Activated CD8-positive, alpha-beta T cell treated with anti-CD3 and anti-CD28 coated beads for 36 hours (primary cell): ENCODE measurements at places on chromosomes 6 and 20. TPM values are rescaled to one million over a fixed set of nuclear protein-coding genes. Genes with fewer than 3 reads are reported as not detected.

DNA sequence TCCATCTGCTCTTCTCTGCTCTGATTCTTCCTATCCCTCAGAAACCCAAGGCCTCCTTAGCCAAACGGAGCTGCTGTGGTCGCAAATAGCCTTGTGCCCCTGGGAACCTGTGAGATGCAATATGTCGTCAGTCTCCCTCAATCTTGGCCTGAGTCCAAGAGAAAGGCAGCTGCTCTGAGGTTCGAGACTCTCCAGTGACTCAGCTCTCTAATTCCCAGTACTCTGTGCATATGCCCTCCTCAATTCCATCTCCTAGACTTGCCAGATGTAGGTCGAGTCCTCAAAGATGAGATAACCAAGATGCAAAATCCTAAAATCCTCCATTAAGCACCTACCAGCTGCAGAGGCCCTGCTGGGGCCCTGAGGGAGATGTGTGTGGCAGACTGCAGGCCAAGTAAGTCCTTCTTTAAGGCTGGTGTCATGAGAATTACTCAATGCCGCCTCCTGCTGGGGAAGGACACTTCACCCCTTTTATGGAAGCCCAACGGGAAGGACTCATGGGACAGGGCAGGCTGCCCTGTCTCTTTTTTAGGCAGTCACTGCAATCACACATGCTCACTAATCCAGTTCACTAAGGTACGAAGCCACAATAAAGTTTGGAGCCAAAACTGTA, 28.5 kb downstream of the C6orf15 start:
- peak; percentile 60 for DNase-seq

DNA sequence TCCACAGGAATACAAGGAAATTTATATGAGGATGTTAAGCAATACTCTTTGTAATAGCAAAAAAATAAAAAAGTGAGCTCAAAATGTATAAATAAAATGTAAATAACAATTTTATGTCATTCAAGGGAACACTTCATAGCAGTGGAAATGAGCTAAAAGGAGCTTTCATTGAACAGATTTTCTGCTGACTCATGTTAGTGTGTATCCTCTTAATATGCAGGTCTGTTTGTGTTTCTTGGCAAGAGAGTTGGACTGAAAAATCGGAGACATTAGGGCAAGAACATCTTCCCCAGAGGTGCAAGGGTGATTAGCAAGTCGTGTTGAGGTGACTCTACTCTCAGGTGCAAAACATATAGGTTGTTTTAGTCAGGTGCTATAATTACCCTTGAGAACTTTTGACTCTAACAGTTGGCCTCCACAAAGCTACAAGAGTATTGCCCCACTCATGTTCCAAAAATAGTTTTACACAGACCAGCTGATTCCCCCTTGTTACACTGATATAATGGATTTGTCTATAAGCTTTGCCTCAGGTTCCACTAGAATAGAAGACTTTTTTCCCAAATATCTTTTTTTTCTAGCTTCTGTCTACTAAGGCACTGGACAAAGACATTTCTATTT, 702.9 kb downstream of the TENT5A start:
- no peak for DNase-seq

DNA sequence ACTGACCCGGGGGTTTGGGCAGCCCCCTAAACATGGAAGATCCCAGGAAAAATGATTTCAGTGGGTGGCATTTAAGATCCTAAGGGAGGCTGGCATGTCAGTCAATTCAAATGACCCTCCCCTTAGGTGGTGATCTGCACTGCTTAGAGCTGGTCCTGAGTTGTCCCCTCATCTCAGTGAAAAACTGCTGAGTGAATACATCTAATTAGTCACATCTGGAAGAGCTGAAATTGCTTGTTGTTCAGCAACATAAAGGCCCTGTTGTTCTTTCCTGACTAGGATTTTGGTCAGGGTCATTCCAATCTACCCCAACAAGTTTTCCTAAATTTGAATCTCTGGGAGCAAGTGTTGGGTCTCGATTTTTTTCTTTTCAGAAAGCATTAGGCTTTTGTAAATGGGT, 126.4 kb downstream of the LCA5 start:
- no peak for DNase-seq

- no peak for DNase-seq
Observed at GRCh38 chr6:33616913-33617312, 4.2 kb upstream of the ITPR3 start.

DNA sequence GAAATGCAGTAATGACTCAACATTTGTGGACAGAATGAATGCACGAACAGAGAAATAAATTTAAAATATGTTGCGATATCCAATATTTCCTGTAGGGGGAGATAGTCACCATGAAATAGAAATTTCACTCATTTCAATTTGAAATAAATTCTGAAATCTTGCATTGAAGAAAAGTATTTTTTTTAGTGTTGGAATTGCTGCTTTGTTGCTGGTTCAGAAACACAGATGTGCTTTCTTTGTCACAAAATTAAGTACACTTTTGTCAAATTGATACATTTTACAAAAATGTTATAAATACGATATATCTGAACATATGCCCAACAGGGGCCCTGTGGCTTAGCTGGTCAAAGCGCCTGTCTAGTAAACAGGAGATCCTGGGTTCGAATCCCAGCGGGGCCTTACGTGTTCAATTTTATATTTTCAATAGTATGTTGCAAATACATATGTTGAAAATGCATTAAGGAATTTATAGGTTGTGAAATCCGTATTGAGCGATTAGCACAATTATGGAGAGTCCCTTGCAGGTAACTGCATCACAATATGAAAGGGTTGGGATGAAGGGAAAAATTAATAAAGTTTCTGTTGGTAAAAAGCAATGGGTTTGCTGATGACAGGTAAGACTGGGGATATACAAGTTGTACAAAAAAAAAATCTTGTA, 85.4 kb upstream of the PRSS16 start:
- DNase-seq: peak; percentile 81

DNA sequence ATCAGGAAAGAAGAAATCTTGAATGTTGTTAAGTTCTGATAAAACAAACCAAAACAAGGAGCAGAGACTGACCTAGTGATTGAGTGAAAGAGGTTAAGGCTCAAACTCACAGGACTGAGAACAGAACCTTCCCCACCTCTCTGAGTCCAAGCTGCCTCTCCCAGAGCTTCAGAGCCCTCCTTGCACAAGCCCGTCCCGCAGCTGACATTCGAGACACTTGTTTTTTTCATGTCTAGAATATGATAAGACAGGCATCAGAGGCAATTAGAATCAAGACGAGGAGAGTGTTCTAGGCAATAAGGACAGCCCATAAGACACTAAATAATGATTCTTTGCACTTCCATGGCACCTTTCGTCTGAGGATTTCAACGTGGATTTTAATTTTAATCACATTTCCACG, 140.6 kb downstream of the PXDC1 start:
- DNase-seq: no peak

DNA sequence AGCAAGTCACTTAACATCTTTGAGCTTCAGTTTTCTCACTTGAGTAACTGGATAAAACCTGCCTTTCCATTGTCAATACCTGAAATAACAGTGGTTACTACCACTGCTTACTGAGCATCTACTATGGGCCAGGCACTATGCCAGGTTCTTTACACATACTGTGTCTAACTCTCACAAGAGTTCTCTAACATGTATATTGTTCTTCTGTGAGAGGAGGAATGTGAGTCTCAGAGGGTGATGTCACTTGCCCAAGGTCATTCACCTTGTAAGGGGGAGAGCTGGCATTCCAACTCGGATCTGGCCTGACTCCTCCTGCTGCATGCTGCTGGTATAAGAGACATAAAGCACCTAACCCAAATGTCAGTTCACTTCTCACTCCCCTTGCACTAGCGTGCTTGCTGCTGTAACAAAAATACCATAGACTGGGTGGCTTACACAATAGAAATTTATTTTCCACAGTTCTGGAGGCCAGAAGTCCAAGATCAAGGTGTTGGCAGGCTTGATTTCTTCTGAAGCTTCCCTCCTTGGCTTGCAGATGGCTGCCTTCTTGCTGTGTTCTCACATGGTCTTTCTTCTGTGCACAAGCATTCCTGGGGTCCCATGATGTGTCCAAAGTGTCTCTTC, 21.9 kb upstream of the SGK2 start:
- DNase-seq: no peak

GRCh38 chr20:29790510-29790909, 1467.0 kb upstream of the DEFB115 start:
- DNase-seq: no peak

The KHDRBS2 gene
- total RNA-seq: not detected
